ENCODE measurements at places on chromosomes 3 and 15.
A peak's percentile ranks its signal among the peaks of the same experiment; 100 is the strongest.

DNA sequence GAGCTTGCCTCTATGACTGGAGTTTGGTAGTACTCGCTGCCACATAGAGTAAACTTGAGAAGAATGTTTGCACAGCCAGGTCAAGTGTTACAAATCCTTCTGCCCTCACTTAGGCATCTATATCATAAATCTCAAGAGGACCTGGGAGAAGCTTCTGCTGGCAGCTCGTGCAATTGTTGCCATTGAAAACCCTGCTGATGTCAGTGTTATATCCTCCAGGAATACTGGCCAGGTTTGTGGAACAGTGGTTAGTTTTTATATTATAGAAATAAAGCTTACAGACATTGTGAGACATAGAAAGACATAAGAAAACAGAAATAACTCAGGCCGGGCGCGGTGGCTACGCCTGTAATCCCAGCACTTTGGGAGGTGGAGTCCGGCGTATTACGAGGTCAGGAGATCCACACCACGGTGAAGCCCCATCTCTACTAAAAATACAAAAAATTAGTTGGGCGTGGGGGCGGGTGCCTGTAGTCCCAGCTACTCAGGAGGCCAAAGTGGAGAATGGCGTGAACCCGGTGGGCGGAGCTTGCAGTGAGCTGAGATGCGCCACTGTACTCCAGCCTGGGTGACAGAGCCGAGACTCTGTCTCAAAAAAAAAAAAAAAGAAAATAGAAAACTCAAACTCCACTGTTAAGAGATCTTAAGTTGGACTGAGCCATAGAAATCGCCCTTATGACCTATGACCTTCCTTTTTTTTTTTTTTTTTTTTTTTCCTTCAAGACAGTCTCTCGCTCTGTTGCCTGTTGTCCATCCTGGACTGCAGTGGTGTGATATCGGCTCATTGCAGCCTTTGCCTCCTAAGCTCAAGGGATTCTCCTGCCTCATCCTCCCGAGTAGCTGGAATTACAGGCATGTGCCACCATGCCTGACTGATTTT is 2.2 kb downstream of the RPSA start:
- no peak for DNase-seq

DNA sequence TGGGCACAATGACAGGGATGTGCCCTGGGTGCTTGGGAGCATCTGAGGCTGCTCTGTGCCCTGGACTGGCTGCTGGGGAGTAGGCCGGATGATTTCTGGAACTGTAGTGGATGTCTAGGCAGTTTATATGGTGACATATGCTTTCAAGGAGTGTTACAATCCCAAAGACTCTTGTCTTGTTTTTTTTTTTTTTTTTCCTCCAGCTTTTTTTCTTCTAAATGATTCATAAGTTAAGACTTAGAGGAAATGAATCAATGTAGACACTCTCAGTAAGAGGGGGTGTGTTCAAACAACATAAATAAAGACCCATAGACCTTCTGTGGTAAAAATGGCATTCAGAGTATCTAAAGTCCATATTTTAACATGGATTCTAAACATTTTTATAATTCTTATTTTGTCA is 706.1 kb upstream of the GOLIM4 start:
- peak; percentile 49 for DNase-seq

DNA sequence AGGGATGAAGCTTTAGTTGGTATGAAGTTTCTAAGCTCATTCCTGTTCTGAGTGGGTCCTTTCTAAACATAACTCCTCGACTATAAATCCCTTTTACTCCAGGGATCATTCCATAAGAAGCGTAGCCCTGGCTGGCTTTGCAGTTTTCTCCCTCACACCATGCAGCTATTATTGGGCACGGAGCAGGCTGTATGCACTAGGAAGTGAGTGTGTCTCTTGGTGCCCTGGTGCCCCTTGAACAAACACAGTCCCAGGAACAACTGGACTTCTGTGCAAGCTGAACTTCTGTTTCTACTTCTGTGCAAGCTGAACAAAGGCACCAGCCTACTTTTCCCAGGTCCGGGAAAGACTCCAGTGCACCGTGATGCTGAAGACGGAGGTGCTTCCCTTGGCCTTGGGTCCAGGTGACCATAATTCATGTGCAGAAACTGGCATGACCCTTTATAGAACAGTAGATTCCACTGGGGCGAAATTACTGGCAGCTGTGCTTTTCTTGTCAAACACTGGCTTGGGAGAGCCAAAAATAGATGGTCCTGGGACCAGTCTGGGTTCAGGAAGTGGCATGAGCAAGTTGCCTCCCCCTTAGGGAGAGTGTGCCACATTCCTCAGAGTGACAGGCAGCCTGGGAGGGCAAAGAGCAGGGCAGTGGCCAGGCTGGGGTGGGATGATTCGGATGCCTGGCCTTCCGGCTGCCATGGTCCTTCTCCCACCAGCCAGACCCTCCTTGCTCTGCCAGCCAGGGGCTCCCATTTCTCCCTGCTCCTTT is 127.2 kb downstream of the SLCO3A1 start:
- DNase-seq, result no peak

DNA sequence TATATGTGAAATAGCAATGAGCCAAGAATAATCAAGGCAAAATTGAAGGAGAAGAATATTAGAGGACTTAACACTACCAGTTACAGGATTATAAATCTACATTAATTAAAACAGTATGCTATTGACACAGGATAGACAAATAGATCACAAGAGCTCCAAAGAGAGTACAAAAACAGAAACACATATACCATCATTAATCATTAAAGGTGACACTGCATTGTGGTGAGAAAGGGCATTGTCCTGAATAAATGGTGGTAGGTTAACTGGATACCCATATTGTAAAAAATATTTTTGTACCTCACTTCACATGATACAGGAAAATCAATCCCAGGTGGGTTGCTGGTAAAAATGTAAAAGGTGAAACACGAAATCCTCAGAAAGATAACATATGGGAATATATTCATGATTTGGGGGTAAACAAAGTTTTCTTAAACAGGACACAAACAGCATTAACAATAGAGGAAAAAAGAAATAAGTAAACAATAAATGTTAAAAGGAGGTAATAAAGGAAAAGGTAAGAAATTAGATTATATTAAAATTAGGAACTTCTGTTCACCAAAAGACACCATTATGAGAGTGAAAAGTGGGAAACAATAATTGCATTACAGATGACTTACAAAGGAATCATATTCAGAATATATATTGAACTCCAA is 145.2 kb downstream of the THRB start:
- DNase-seq, result no peak

DNA sequence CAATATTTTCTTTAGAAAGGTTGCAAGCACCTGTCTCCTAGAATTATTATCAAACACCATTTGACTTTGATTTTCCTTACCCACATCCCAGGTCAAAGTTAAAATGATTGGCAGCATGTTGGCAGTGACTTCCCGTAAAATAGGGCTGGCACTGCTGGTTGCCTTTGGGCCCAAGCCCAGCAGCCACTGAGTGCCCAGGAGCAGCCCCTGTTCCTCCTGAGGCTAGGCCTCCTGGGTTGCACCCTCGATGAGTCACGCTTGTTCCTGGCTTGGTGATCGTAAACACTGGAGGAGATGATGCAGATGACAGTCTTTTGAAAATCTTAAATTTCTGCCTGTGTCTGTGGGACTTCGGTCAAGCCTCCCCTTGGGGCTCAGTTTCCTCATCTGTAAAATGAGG is 290.0 kb downstream of the TLE3 start:
- no peak for DNase-seq

- no peak for DNase-seq
These were observed 109.6 kb downstream of the FHIT start for GRCh38 chr3:61141697-61142096.

- DNase-seq, result peak; percentile 71
These were observed 301.2 kb upstream of the PROK2 start for GRCh38 chr3:72086042-72086742.

All from skeletal muscle cell (primary cell).